NCI-H82 (cell line): ENCODE measurements at places on chromosomes 4 and X.
A peak's percentile ranks its signal among the peaks of the same experiment; 100 is the strongest.

GRCh38 chrX:140342410-140342809, 162.5 kb downstream of the SOX3 start:
- no peak for DNase-seq

GRCh38 chr4:169246279-169246678, 24.5 kb downstream of the SH3RF1 start:
- DNase-seq, result no peak

- peak; percentile 3 for DNase-seq
These were observed 84.3 kb upstream of the SLC4A4 start for GRCh38 chr4:71254451-71255012.

GRCh38 chr4:38368613-38369012, 295.4 kb upstream of the KLF3 start:
- DNase-seq, result peak; percentile 1

- no peak for DNase-seq
These were observed 76.2 kb upstream of the CD99 start for GRCh38 chrX:2614911-2615310.

DNA sequence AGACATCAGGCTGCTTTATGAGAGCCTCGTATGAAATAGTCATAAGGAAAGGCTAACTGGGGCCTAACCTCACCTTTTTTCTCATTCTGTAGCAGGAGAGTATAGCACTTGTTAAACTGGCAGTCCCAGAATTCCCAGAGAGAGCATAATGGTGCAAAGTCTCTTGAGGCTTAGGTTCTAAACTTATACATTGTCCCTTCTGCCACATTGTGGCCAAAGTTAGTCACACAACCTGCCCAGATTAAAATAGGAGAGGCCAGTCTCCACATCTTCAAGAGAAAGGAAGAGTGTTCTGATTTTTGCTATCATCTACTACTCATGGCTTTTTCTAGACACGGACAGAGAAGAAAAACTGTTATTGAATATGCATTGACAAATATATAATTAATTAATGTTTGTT, 1588.9 kb upstream of the PCDH7 start:
- DNase-seq, result no peak

- DNase-seq, result peak; percentile 65
These were observed 2.0 kb upstream of the FATE1 start for GRCh38 chrX:151713849-151714248.

DNA sequence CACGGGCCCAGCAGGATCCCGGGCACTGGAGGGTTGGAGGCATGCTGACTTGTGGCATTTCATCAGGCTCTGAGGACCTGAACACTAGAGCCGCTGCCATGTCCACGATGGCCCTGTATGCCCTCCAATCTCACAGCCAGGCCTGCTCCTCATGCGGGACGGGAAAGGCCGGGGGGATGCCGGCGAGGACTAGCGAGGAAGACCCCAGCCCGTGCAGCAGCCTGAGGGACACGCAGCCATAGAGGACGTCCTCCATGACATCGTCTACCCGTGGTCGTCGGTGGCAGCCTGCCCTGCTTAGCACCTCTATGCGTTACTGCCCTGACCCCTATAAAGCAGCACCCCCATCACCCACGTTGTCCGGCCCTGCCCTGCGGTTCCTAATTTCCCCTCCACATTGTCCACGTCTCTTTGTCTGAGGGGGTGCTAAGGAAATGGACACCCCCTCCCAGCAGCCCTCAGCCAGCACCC, 32.6 kb downstream of the HMX1 start:
- DNase-seq, result no peak

DNA sequence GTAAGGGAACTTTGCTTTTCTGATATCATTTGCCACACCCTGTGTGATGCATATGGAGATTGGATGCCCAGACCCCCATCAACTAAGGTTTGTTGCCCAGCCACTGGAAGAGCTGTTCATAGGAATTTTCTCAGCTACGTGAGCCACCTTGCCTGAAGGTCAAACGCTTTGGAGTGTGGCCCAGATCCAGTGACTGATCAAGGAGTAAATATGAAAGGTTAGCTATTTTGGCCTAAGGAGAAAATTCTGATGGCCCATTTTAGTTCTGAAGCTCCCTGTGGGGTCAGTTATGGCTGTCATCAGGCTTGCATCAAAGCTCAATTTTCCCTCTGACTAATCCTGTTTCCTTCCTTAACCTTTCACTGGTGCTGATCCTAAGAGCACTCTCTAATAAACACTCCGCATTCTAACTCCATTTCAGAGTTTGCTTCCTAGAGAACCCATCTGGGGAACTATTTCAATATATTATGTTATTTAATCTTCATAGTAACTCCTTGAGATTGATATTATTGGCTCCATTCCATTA, 407.7 kb downstream of the SPRY1 start:
- peak; percentile 24 for DNase-seq

- no peak for DNase-seq
These were observed 207.1 kb downstream of the NWD2 start for GRCh38 chr4:37451656-37452055.

- no peak for DNase-seq
These were observed 128.5 kb upstream of the GRID2 start for GRCh38 chr4:92175250-92175649.

- no peak for DNase-seq
These were observed 247 bp upstream of the PPA2 start for GRCh38 chr4:105474099-105474518.

GRCh38 chrX:42934020-42934726, 156.2 kb upstream of the PPP1R2C start:
- no peak for DNase-seq

GRCh38 chrX:4655743-4656142, 942.3 kb upstream of the PRKX start:
- no peak for DNase-seq

GRCh38 chrX:86137071-86137470, 11.2 kb upstream of the DACH2 start:
- no peak for DNase-seq

- no peak for DNase-seq
These were observed 34.4 kb upstream of the ACSL1 start for GRCh38 chr4:184860018-184860779.

DNA sequence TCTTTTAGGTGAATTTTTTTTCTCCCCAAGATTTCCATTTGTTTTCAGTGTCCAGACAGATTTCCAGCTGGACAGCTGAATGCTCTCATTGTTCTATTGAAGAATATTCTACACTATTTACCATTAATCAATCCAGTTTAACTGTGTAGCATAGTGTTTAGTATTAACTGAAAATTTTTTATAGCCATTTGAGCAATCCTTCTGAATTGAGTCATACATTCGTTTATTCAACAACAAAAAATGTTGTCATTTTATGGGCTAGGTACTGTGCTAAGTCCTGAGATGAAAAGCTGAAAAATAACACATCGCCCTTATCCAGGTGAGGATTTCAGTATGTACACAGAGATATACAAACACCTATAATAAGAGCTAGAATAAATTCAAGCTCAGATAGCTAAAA, 223.3 kb downstream of the COL25A1 start:
- no peak for DNase-seq

DNA sequence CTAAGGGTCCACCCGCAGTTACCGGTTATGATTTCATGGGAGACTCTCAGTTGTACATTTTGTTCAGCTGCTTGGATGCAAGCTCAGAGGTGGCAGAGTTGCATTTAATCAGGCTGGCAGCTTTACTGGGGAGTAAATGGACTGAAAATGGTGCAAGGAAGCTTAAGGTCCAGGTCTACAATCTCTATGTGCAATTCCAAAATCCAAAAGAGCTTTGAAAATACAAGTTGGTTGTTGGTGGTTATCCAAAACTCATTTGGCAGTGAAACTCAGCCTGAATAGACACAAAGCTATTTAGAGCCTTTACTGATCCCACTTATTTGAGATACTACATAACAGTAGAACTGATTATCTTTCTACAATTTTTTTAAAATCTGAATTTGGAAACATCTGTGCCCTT, 11.8 kb upstream of the ZFP42 start:
- no peak for DNase-seq

DNA sequence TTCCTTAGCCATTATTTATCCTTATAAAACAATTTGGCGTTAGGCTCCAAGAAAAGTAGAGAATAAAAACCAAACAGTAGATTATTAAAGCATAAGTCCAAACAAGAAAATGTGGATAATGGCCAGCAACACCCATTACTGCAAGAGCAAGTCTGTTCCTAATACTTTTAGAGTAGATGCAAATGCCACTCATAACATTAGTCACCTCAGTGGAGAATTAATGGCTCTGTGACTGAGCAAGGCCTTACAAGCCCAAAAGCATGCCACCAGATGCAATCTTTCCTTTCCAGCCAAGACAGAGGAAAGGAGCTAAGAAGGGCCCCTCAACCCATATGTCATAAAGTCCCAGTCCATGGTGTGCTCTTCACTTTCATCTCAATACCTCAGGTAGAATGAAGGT, 373.8 kb downstream of the OPHN1 start:
- DNase-seq, result no peak

DNA sequence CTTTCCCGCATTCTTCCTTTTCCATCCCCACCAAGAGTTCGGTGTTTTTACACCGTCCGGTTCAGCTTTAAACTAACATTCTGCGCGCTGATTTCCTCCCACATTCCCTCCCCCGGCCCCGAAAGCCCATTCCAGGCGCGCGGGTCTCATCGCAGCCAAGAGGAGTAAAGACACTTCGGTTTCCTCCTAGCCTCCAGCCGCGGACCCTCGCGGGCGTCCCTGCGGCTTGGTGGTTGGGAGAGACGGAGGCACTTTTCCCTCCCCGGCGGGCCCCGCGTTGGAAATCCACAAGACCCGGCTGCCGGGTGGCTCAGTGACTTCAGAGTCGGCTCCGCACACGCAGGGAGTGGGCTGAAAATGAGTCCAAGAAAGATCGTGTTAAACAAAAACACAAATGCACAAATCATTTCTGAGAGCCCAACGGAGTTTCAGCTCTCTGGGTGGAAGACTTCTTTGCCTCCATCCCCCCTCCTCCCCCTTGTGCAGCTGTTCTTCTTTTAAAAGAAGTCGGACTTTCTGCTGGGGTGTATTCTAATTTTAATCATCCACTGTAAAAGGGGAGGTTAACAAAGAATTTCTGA, 2.0 kb upstream of the ARX start:
- peak; percentile 60 for DNase-seq

GRCh38 chr4:1933700-1934099, 62.5 kb downstream of the NSD2 start:
- DNase-seq, result no peak

DNA sequence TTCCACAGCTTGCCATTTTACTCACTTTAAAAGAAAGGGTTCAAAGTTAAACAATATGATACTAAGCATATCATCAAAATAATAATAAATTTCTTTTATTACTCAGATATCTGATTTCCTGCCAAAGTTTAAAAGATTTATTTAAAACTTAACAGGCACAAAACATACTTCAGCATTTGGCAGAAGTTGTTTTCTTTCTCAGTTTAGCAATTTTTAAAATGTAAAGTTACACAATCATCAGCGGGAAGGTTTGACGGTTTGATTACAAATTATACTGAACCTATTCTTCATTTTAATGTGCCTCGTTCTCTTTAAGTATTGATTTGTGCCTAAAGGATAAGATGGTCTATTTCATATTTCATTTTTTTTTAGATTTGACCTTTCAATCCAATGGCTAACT, 227.2 kb downstream of the APBB2 start:
- no peak for DNase-seq

- DNase-seq, result peak; percentile 48
These were observed 85.7 kb downstream of the POU3F4 start for GRCh38 chrX:83593634-83594294.

GRCh38 chrX:78650906-78651437, 8.2 kb downstream of the RTL3 start:
- DNase-seq, result no peak

DNA sequence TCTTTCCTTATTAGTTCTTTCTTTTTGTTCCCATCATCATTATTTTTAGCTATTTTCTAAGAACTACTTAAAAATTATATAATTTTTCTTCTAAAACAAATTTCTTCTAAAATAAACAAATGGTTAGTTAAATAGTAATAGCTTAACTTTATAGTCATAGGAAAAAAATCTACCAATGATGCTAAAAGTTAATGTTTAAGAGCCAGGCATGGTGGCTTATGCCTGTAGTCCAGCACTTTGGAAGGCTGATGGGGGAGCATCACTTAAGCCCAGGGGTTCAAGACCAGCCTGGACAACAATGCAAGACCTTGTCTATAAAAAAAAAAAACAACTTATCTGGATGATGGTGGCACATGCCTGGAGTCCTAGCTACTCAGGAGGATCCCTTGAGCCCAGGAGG, 127.1 kb upstream of the ANXA3 start:
- no peak for DNase-seq

DNA sequence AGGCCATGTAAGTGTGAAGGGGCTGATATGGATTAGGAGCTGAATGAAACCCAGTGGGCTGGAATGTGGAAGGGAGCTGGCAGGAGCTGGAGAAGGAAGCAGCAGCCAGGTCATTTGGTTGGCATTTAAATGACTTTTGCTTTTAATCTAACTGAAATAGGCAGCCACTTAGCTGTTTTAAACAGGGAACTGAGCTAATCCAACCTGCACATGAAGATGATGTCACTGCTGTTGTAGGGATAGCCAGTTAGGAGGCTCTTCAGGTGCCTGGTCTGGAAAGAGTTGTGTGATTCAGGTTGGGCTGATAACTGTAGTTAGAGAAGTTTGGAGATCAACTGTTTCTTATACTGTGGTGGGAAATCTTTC, 122.4 kb downstream of the PALLD start:
- DNase-seq, result no peak

DNA sequence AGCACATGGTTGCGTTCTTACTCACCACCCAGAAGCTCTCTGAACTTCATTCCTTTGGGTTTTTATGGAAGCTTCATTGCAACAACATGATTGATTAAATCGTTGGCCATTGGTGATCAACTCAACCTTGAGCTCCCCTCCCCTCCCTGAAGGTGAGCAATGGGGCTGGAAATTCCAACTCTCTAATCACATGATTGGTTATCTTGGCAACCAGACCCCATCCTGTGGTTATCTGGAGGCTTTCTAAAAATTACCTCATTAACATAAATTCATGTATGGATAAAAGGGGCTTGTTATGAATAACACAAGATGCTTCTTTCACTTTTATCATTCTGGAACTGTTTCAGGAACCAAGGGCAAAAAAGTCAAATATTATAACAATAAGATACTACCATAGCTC, 34.6 kb upstream of the NMU start:
- no peak for DNase-seq

DNA sequence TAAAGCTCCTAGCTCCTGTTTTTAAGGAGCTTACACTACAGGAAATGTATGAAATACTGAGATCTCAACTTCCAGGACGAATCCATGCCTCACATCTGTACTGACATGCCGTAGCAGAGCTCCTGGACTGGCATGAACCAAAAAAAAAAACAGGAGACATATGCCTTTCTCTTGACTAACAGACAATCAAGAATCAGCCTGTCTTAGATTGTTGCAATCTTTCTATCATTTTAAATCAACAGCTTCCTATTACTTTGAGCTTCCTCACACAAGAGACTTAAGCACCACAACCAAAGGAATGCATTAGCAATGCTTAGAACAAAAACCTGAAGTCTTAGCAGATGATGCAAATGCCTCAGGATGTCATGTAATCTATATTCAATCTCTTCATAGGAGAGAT, 34.7 kb upstream of the AREG start:
- no peak for DNase-seq

DNA sequence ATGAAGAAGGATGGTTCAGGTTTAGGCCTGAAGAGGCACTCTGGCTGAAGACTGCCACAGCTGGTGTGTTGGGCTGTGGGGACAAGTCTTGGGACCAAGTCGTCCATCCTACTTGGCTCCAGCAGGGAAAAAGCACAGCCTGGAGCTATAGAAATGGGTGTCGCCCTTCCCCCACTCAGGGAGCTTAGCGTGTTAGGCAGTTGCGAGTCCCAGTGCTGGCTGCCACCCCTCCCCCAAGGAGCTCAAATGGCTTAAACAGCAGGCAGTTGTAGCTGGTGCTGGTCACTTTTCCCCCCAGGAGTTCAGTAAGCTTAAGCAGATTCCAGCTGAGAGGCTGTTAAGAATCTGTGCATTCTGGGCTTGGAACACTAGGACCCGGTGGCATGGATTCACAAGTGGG, 319.5 kb upstream of the POF1B start:
- DNase-seq, result peak; percentile 74
